ENCODE measurements at places on chromosomes 1 and 21.
A peak's percentile ranks its signal among the peaks of the same experiment; 100 is the strongest.

GRCh38 chr21:45880097-45881068 is 101.2 kb upstream of the COL6A1 start:
- DNase-seq: peak; percentile 36

DNA sequence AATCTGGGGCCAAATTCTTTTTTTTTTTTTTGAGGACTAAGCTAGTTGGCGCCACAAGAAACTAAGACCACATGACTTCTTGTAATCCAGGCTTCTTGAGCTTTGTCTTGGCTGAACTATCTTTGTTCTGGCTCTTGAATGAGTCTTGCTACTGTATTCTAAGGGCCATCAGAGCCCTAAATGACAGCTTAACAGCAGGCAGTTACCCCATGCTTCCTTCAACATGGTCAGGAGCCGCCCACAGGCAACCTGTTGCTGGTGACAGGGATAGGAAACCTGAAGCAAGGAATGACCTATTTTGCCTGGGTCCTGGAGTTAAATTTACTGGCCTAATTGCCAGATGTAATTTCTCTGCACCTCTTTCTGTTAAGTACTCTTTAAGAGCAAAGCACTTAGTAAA is 188.2 kb upstream of the PLXNA2 start:
- DNase-seq: no peak

GRCh38 chr1:44647896-44648295 is 26.4 kb downstream of the TMEM53 start:
- no peak for DNase-seq

DNA sequence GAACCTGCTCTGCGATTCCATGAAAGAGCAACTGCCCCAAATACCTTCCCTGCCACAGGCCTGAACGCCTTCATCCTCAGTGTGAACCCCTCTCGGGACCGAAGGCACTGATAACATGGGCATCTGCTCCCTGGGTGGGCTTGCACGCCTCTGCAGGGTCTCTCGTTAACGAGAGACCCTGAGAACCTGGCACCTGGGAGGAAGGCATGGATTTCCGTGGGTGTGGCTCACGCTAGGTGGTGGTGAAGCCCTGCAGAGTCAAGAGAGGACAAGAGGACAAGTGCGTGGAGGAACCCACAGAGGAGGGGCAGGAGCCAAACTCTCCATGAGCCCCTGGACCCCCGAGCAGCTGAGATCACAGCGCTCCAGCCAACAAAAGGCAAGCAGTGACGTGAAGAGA is 26.8 kb upstream of the COL6A2 start:
- DNase-seq: no peak

- DNase-seq: no peak
Observed at GRCh38 chr1:118118469-118118868, 66.6 kb downstream of the SPAG17 start.

DNA sequence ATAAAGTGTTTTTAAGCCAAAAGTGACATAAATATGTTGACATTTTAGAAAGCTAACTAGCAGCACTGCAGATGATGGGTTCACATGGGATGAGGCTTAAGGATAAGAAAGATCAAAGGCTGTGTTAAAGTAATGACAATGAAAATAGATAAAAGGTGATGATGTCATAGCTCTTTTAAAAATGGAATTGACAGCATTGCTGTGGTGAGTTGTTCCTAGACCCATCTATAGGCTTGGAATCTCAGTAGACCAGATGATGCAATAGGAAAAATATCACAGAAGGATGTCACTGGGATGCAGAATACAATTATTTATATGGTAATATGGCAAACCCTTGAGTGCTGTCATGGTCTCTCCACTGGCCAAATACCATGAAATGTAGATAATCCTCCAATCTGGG is 286.0 kb downstream of the PLA2G4A start:
- no peak for DNase-seq

DNA sequence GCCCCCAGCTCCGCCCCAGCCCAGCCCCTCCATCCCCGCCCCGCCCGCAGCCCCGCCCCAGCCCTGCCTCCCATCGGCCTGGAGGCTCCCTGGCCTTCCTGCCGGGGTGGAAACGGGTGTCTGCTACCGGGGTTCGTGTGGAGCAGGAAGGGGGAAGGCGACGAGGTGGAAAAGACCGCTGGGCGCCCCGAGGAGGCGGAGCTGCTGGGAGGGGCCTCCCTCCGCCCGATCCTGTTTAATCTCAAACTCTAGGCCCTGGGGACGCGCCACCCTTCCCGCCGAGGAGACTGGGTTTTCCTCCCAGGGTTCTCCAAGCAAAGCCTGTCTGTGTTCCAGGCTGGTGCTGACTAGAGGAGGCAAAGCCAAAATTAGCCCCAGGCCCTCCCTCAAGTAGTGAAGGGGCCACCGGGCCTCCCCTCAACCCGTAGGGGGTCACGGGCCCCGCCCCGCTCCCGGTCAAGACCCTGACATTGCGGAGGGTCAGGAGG is 16.2 kb upstream of the TTLL10 start:
- DNase-seq: peak; percentile 62

DNA sequence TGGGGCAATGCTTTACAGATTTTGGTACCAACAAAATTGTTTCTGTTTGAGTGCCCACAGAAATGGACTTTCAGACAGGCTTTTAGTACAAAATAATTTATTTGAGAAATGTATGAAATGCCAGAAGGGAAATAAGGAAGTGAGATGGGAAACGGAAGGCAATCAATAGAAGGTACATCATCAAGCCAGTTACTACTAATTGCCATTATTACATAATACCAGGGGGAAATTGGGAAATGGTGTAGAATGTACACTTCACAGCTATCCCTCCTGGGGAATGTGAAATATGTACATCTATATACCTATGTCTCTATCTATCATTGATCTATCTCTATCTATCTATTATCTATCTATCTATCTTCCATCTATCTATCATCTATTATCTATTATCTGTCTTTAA is 264.6 kb upstream of the B3GALT2 start:
- DNase-seq: no peak

GRCh38 chr1:244863491-244864252 is 671 bp downstream of the HNRNPU start:
- DNase-seq: no peak
